Activated T-cell treated with anti-CD3 and anti-CD28 coated beads, Interleukin-2, amount 50 U/mL, for 24 hours (primary cell): ENCODE measurements at places on chromosomes 4 and X.

DNA sequence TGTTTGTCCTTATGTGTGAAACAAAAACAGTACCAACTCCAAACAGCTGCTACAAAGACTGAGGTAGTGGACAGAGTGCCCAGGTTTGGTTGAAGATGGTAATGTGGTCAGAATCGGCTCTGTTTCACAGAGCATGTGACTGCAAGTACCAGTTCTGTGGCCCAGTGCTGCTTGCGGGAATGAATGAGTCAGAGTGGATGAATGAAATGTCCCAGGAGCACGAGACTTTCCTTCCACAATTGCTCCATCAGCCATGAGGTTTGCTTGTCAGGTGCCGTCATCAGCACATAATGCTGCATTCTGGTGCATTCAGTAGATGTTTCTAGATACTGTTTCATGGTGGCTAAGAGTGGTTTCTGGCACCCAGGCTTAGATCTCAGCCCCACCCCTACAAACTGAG lies 84.2 kb downstream of the GPR143 start:
- peaks cover 22% of the 10 kb centered on the region for H3K4me1 ChIP-seq
- H3K27me3 ChIP-seq, result peaks cover 3% of the 10 kb centered on the region
- no peak overlapping the region for H3K27ac ChIP-seq
- DNase-seq, result peak; percentile 2

DNA sequence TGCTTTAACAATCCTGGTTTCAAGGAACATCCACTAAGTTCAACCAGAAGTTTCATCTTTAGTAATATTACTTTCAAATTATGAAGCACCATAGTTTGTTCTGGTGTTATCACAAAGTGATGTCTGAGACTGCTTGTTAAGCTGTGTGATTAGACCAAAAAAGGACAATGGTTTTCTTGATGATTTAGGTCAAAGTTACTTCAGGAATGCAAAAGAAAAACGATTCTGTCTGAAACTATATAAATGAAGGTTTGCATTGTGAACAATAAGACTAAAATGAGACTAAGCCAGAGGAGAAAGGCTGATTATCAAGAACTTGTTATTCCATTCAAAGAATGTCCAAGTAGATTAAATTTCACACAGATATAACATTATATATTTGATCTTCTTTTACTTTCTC lies 122.4 kb upstream of the ETNPPL start:
- H3K36me3 ChIP-seq, result no peaks in the 10 kb centered on the region
- no peak overlapping the region for H3K27ac ChIP-seq
- no peaks in the 10 kb centered on the region for H3K4me1 ChIP-seq
- DNase-seq, result no peak
- H3K4me3 ChIP-seq, result no peak overlapping the region

- H3K27ac ChIP-seq, result no peak overlapping the region
- H3K4me3 ChIP-seq, result no peak overlapping the region
- DNase-seq, result no peak
- H3K27me3 ChIP-seq, result peaks cover 40% of the 10 kb centered on the region
- H3K4me1 ChIP-seq, result no peaks in the 10 kb centered on the region
- no peaks in the 10 kb centered on the region for H3K36me3 ChIP-seq
These were observed 171.2 kb upstream of the NDP start for GRCh38 chrX:44144177-44144945.

DNA sequence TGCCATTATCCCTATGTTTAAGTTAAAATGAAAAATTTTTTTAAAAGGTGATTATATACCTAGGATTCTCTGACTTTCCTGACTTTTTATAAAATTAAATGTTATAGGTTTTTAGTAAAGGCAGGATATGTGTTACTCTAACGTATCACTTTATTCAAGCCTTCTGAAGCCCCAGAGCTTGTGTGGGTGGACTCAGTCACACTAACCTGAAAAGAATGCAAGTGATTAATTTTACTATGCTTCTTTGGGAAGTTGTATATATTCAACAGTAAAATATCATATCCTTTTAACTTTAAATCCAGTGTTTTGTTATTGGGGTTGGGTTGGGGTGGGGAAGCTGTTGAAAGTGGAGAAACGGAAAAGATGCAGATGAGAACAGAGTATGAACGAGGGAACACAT lies 22.8 kb downstream of the PDLIM3 start:
- H3K27ac ChIP-seq, result no peak overlapping the region
- H3K4me1 ChIP-seq, result peaks cover 15% of the 10 kb centered on the region
- no peak for DNase-seq
- H3K36me3 ChIP-seq, result no peaks in the 10 kb centered on the region
- H3K27me3 ChIP-seq, result peaks cover 67% of the 10 kb centered on the region
- H3K4me3 ChIP-seq, result no peak overlapping the region

- peaks cover 32% of the 10 kb centered on the region for H3K4me1 ChIP-seq
- H3K27me3 ChIP-seq, result no peaks in the 10 kb centered on the region
- no peak overlapping the region for H3K27ac ChIP-seq
- H3K4me3 ChIP-seq, result no peak overlapping the region
- no peak for DNase-seq
These were observed 51.0 kb downstream of the AGA start for GRCh38 chr4:177391287-177391686.

DNA sequence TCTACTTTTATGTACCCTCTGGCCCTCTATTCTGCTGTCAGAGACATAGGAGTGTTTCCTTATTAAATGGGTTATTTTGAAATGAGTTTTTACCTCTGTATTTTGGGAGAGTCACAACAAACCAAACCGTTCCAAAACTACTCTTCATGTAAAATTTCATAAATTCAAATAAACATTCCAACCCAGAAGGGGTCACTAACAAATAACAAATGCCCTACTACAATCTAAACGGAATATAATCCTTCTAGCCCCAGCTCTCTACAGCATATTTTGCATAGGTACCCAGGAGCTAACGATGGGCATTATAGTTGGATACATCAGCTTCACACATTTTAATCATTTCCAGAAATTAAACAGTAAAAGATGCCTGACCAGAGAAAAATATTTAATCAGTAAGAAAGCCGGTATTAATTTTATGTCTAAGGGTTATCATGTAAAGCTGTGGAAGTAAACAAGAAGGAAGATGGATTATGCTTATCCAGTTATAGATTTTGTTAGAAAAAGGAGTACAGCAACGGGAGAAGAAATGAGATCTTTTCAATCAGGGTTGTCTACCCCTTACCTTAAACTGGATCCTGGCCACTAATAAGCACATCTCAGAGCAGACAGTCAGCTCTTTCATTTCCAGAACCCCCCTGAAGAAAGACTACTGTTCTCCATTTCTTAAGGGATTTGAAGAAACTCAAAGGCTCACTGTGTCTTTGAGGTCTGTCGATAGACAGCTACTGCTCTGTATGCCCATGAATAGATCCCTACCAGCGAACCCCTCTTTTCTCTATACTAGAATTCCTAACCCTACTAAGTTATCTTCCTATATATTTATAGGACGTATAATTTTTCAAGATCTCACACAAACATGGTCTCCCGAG lies 1.2 kb downstream of the UGDH start:
- peak overlapping the region; percentile 98 for H3K4me3 ChIP-seq
- peaks cover 20% of the 10 kb centered on the region for H3K36me3 ChIP-seq

DNA sequence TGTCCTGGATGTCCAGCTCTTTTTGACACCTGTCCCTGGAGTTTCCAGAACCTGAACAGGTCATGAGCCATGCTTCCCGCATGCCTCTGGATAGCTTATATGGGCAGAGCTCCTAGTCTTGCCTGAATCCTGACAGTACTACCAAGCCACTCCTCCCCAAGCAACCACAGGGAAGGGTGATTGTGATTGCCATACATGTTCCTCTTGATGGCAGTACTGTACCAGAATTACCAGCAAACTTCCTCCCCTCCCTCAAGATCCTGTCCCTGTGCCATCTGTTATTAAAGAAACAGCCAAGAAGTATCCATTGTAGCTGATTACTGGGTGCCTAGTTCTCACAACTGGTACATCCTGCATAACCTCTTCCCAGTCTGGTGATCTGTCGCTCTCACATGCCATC lies 264.3 kb upstream of the AGTR2 start:
- no peaks in the 10 kb centered on the region for H3K36me3 ChIP-seq
- H3K27ac ChIP-seq, result no peak overlapping the region
- no peak overlapping the region for H3K4me3 ChIP-seq
- DNase-seq, result no peak

DNA sequence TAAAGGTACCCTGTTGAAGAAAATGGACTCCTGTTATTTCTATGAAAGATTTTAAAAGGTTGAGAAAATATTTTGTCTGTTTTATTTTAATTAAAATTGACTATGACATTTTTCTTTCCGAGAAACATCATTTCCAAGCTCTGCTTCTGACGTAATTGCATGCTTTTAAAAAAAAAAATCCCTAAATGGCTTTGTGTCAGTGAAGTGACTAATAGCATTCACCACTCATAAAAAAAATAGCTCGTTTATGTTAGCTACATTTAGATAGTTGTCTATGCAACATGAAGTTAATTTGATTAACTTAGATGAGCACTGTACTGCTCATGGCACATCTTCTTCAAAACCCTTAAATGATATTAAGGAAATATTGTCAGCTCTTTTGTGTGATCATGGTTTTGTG lies 105.1 kb upstream of the KLHL13 start:
- no peak overlapping the region for H3K27ac ChIP-seq
- H3K27me3 ChIP-seq, result peaks cover 19% of the 10 kb centered on the region
- H3K4me3 ChIP-seq, result no peak overlapping the region
- no peaks in the 10 kb centered on the region for H3K36me3 ChIP-seq

DNA sequence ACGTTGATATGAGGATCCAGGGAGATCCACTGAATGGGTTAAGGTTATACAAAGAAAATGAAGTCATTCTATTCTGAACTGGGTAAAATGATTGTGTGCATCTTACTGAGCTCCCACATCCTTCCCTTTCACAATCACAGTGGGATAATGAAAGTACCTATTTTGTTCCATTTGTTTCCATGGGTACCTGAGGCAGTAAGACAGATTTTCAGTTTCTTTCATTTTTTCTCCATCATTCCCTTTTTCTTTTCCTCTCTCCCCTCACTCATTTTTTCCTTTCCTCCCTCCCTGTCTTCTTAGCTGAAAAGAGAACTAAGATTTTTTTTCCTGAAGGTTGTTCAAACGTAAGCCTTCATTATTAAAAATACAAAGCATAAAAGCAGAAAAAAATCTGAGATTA lies 4.6 kb downstream of the GRIA2 start:
- no peak for DNase-seq
- no peaks in the 10 kb centered on the region for H3K4me1 ChIP-seq
- H3K27ac ChIP-seq, result no peak overlapping the region
- H3K4me3 ChIP-seq, result no peak overlapping the region

DNA sequence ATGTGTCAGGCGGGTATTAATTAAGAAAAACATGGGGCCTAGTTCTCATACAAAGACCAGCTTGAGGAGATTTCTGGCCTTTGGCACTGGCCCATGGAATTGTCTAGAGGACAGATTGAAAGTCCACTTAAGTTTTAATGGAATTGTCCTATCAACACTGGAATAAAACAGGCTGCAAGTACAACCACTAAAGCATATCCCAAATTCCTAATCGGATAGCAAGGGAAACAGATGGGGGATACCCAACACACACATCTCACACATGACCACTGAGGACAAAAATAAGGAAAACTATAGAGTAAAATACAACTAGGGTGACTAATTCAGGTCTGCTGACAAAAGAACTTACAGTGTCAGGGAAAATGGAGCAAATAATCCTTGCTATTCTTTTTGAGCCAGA lies 167.8 kb downstream of the GASK1B start:
- no peak overlapping the region for H3K4me3 ChIP-seq
- peaks cover 3% of the 10 kb centered on the region for H3K27me3 ChIP-seq
- no peaks in the 10 kb centered on the region for H3K36me3 ChIP-seq
- H3K27ac ChIP-seq, result no peak overlapping the region
- DNase-seq, result no peak

DNA sequence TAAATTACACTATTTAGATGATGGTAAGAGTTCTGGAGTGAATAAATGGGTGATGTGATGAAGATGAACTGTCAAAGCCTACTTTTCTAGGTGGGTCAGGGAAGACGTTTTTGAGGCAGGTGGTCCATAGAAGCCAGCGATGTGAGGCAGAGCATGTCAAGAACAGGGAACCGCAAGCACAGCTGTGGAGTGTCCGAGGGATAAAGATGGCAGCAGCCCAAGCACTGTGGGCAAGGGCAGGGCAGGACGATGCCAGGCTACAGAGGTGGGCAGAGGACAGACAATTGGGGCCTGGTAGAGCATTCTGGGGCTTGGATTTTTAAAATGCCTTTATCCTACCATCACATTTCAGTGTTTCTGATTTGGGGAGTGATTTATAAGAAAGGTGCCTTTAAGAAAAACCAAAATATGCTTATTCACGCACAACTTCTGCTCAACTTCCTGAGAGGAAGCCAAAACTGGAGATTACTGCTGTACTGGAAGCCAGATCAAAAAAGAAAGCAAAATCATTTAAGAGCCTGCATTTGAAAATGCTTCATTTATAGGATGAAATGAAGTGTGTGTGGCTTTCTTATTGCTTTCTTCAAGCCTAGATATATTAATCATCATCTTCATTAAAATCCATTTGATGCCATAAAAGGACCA lies 119.0 kb upstream of the WDR17 start:
- H3K4me3 ChIP-seq, result no peak overlapping the region
- no peak overlapping the region for H3K27ac ChIP-seq
- no peak for DNase-seq
- H3K36me3 ChIP-seq, result no peaks in the 10 kb centered on the region

DNA sequence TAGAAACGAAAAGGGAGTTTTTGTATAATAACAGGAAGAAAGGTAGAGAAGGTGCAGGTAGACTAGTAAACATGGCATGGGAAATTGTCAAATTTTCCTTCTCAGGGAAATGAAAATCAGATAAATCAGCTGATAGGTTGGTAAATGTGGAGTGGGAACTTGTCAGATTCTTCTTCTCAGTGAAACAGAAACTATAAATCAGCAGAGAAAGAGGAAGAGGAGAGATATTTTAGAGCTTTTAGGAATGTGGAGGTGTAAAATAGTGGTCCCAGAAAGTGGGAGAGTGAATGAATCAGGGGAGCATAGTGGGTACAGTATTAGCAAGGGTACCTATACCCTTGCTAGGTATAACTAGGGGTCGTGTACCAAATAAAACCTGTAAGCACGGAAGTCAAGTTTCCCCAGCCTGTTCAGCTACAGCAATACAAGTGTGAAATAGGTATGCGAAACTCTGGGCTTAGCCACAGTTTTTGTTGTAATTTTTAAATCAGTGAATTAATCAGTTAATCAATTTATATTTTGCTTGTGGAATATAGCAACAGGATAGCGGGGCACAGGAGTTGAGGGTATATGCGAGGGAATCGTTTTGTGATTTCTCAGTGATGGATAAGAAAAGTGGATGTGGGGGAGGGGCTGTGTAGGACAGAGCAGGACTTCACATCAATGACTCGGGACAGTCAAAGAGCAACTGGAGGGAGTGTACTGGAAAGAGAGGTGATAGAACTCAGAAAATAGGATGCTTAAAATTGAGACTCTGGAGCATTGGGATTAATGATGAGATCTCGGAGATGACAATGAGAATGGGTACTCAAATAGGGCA lies 561.5 kb downstream of the INPP4B start:
- H3K4me3 ChIP-seq, result no peak overlapping the region
- DNase-seq, result no peak
- H3K27ac ChIP-seq, result no peak overlapping the region
- no peaks in the 10 kb centered on the region for H3K27me3 ChIP-seq
- peaks cover 28% of the 10 kb centered on the region for H3K4me1 ChIP-seq

DNA sequence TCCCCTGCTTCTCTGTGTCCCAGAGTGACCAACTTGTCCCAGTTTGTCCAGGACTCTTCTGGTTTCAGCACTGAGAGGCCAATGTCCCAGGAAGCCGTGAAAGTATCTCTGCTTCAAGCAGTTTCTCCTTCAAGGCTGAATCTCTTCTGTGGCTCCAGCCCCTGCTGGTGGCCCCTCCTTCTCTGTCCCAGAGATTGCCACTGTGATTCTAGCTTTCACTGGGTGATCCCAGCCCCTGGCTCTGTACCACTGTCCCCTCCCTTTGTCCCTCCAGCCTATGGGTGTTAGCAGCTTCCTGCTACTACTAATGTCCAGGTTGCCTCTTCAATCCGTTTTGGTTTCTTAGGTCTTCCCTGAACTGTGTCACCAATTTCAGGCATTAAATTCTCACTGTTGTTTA lies 70.5 kb downstream of the SOX3 start:
- no peak overlapping the region for H3K4me3 ChIP-seq
- no peaks in the 10 kb centered on the region for H3K4me1 ChIP-seq
- DNase-seq, result no peak
